ENCODE measurements at places on chromosomes 12 and 14.

GRCh38 chr12:120060717-120061116 is 55.8 kb downstream of the RAB35 start:
- no peak for DNase-seq

GRCh38 chr12:124501112-124501561 is 66.3 kb downstream of the NCOR2 start:
- no peak for DNase-seq

GRCh38 chr12:120886199-120887018 is 17.7 kb downstream of the SPPL3 start:
- DNase-seq: no peak

GRCh38 chr12:109932878-109933503 is 32.9 kb downstream of the TCHP start:
- no peak for DNase-seq

DNA sequence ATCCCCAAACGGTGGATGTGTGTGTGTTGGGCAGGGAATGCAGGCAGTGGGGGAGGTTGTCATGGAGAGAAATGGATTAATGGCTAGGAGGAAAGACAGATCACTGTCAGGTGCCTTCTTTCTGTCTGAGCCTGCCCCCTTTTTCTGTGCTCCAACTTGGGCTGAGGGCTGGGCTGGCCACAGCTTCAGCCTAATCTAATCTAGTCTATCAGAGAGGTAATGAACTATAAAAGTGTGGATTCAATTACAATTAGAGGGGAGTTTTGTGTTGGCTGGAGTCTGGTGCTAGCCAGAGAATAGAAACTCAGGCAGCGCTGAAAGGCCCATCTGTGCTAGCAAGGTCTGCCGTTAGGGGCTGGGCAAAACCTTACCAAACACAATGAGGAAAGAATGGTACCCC is 41.2 kb downstream of the NEUROD4 start:
- no peak for DNase-seq

DNA sequence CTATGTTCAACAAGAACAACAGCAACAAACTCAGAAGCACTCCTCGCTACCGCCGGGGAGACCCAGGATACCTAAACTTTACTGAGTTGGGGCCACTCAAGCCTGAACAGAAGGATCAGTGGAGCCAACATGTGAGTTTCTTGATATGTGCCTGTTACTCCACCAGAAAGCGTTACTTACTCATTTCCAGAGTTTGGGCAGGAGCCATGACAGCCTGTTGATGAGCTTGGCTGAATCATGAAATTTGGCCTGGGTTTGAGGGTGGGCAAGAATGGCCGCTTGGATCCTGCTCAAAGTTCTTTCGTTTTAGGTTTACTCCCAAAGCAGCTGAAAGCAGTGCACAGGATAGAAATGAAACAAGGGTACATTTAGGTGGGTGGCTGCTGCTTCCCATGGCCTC is 12.0 kb upstream of the GALNT6 start:
- DNase-seq: no peak

GRCh38 chr12:94762259-94762942 is 112.0 kb upstream of the TMCC3 start:
- DNase-seq: no peak

- DNase-seq: no peak
Measured at GRCh38 chr12:116089080-116089479, 188.4 kb downstream of the MED13L start.

DNA sequence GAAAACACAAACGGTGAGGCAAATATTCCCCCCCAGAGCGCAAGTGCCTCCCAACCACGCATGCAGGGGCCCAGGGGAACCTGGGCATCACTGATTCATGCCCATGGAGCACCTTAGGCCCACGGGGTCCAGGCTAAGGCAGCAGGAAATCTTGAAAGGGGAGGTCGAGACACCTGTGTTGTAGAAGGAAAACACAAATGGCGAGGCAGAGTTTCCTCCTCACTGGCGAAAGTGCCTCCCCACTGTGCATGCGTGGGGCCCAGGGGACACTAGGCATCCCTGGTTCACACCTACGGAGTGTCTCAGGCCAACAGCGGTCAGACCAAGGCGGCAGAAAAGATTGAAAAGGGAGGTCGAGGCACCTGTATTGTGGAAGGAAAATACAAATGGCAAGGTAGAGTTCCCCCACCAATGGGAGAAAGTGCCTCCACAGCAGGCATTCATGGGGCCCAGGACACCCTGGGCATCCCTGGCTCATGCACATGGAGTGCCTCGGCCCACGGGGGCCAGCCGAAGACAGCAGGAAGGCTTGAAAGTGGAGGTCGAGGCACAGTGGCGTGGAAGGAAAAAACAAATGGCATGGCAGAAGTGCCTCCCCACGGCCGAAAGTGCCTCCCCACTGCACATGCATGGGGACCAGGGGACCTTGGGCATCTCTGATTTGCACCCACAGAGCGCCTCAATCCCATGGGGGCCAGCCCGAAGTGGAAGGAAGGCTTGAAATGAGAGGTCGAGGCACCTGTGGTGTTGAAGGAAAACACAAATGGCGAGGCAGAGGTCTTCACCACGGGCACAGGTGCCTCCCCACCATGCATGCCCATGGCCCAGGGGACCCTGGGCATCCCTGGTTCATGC is 368.8 kb downstream of the ALG10 start:
- DNase-seq: no peak
